ENCODE measurements at places on chromosomes 1 and 21.

DNA sequence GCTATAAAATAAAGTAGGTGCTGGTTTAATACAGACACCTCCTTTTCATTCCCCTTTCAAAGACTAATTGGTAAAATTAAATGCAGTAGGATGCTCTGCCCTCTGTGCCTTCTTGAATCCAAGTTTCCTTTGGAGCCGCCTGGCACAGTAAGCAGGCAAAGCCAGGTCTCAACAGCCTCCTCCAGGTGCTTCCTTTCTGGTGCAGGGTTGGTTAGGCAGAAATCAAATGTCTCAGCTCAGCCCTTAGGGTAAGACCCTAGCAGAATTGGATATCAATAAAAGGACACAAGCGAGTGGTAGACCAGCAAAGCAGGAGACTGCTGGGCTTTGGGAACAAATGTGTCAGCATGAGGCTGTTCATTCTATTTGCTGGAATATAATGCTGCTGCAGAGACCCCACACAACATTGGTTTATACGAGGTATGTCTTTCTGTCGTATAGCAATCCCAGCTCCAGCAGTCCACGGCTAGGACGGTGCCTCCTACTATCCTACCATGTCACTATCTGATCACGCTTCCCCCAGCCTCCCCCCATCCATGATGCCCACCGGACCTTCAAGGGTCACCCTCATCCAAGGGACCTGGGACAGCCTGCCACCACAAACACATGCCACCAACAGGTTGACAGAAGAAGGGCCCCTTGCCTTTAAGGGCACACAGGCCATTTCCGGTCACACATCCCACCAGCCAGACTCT is 58.4 kb downstream of the CAPN2 start:
- DNase-seq, result no peak

- no peak for DNase-seq
Observed at GRCh38 chr1:26696654-26697430, 1.0 kb downstream of the ARID1A start.

DNA sequence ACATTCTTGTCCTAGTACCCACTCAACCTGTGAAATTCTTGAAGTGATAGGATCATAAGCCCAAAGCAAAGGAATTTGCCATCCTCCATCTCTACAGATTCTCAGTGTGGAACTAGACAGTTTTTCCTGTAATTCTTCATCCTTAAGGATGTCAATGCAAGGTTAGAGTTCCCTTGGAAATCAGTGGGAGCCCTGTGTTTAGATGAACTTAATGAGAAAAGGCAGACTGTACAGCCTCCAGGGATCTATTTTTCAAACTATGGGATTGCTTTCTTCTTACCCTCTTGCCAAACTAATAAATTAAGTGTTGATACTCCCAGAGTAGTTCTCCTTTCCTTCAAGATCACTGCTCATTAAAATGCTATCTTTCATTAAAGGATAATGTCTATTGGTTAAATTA is 78.1 kb upstream of the OLFM3 start:
- DNase-seq, result no peak

DNA sequence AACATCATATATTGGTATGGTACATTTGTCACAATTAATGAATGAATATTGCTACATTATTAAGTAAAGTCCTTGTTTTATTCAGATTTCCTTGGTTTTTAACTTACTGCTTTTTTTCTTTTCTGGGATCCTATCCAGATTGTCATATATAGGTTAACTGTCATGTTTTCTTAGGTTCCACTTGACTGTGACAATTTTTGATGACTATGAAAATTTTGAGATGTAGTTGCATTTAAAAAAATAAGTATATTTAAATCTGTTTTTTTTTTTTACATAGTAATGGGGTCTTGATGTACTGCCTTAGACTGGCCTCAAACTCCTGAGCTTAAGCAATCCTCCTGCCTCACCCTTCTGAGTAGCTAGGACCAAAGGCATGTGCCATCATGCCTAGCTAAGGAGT is 76.8 kb downstream of the ATP6V1G3 start:
- DNase-seq, result no peak

DNA sequence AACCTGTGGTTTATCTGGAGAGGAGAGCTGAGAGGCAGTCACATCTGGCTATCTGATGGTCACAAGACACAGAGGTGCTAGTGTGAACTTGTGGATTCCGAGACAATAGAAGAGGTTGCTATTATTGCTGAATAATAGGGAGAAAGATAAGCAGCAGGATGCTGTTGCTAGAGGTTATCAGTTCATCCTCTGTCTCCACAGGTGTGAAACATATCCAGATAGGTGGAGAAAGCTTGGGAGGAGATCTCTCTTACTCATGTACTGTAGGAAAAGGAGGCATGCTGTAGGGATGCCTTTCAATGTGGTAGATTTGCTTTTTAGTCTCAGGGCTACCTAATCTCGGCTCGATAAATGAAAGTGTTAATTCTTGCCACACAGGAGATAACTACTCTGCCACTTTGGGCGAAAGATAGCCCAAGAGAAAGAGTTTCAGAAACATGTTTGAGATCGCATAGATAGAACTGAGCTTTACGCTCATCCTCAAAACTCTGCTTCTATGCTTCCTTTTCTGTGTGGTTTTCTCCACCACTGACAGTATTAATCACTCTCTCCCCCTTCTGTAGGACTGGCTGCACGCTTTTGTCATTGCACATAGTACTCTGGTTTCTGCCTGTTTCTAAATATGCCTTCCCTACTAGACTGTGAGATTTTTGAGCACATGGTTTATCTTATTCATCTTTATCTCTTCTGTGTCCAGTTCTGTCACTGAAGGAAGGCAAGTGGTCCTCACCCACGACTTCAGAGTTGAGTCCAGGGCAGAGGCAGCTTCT is 36.7 kb upstream of the PLXNA2 start:
- DNase-seq, result no peak

DNA sequence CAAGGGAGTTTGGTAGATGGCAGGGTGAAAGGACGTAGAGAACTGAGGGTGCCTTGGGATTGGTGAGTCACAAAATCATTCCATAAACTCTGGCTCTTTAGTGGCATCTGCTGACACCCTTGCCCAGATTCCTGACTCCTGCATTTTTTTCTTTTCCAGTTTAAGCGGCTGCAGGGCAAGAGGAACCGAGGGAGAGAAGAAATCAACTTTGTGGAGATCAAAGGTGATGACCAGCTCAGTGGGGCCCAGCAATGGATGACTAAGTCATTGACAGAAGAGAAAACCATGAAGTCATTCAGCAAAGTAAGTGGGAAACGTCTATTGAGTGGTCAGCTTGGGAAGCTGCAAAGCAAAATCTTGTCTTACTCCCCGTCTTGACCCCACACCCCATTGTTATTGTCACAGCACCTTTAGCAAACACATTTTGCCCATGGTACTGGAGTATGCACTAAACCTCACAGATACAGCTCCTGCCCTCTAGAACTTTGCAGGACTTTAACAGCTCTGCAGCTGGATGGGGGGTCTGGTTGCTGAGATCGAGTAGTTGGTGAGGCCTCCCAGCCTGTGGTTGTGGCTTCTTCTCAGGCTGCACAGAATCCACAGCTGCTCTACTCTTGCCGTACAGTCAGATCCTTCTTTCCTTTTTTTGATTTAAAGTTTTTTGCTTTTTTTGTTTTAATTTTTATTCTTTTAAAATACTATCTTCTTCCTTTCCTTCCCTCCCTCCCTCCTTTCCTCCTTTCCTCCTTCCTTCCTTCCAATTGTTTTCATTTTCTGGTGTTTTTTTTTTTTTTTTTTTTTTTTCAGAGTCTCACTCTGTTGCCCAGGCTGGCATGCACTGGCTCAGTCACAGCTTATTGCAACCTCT is 21.9 kb downstream of the SH2D2A start:
- peak; percentile 73 for DNase-seq

Data from mesenteric fat pad (tissue), 1 donor.